Stimulated activated CD8-positive, alpha-beta memory T cell treated with anti-CD3 and anti-CD28 coated beads, Interleukin-4, amount 100 ng/mL, for 1 hour (primary cell): ENCODE measurements at places on chromosomes 3 and 15.

- DNase-seq: no peak
These were observed 36.9 kb downstream of the TXNRD3 start for GRCh38 chr3:126618021-126618420.

DNA sequence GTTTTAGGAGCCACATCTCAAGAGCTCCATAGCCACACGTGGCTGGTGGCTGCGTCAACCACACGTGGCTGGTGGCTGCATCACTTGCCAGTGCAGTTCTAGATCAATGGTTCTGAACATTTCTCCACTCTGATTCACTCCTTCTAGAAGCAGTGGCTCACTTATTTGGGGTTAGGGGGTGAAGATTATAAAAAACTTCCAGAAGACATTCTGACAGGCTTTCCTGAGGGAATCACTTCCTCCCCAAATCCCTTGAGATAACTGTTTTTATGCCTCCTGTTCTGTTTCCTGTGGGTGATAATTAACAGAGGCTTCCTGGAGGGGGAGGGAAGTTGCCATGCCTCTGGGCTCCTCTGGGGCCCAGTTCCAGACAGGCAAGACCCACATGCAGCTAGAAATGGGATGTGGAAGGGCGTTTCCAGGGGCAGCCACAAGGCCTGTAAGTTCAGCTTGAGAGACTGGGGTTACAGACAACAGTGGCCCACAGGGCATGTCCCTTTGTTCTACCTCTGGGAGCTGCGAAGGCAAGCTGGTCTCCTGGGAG lies 23.6 kb downstream of the HEG1 start:
- DNase-seq: no peak

- no peak for DNase-seq
These were observed 110.4 kb upstream of the GMNC start for GRCh38 chr3:190972840-190973270.

DNA sequence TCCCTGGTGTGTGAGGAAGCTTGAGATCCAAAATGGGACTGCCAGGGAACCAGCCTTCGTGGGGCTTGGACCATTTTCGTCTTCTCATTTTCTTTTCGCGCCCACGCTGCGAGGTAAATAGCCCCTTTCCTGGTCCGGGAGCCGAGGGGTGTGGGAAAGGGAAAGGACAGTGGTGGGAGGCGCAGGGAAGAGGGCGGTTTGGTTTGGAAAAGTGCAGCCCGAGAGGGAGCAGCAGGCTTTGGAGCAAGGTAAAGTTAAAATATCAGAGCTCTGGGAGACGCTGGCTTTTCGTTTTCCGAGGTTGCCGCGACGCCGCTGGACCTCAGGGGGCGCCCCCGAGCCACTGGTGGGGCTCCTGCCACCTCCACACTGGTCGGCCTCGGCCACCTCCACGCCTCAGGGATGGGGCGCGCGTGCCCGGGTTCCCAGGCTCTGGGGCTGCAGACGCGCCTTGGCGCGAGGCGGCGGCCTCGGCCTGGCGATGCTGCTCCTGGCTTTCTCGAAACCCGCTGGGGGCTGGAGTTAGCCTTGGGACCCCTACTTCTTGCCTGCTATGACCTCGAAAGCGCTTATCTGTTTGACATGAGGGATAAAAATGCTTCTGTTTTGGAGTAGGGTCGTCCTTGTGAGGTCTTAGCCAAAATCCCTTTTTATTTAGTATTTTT lies 3.2 kb downstream of the PTPRG start:
- DNase-seq: no peak

DNA sequence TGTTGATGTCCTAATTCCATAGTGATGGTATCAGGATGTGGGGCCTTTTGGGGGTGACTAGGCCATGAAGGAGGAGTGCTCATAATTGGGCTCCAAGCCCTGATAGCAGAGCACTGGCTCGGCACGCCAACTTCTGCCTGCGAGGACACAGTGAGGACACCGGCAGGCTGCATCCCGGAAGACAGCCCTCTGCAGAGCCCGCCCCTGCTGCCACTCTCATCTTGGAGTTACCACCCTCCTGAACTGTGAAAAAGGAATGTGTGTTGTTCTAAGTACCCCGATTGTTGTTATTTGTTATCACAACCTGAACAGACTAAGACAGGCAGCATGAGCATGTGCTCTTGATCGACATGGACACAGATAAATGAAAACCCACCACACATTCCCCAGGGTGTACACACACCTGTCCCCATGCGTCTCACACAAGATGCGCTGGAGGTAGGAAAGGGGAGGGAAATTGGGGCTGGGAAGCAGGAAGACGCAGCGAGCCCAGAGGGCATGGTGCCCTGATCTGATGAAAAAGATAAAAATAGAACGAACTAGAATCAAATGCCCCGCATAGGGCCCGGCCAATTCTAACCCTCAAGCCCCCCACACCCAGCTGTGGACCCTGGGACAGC lies 40.1 kb downstream of the RPN1 start:
- no peak for DNase-seq

DNA sequence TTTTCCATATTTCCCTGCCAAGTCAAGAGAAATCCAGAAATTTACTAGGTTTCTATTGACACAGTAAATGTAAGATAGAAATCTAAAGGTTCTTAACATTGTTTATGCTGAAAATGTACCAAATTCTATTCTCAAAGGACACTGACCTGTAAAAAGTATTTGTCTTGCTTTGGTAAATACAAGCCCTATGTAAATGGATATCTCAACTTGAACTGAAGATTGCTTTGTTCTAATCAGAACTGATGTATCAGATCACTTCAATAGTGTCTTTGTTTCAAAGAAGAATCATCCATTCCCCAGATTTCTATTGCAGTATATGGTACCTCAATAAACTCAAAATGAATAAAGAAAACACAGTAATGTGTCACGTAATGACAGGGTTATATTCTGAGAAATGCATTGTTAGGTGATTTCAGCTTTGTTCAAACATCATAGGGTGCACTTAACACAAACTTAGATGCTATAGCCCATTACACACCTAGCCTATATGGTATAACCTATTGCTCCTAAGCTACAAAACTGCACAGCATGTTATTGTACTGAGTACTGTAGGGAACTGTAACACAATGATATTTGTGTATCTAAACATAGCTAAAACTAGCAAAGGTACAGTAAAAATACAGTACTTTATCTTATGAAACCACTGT lies 143.5 kb upstream of the NECTIN3 start:
- no peak for DNase-seq

DNA sequence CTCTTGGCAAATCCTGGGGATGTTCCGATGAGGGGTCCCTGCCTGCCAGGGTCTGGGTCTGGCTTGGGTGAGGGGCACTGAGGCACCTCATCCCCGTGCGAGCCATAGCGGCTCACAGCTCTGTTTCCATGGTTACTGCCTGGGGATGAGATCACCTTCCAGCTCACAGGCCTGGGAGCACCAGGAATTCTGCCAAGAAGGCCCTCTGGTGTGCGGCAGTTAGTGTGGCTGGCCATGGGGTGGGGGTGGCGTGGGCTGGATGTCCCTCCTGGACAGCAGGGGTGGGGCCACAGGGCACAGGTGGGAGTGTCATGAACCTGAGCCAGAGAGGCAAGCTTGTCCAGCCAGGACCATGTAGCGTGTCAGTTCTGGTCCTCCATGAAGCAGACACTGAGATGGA lies 22.1 kb upstream of the PRR23E start:
- no peak for DNase-seq

GRCh38 chr15:95857758-95858157 lies 472.7 kb upstream of the NR2F2 start:
- DNase-seq: no peak

DNA sequence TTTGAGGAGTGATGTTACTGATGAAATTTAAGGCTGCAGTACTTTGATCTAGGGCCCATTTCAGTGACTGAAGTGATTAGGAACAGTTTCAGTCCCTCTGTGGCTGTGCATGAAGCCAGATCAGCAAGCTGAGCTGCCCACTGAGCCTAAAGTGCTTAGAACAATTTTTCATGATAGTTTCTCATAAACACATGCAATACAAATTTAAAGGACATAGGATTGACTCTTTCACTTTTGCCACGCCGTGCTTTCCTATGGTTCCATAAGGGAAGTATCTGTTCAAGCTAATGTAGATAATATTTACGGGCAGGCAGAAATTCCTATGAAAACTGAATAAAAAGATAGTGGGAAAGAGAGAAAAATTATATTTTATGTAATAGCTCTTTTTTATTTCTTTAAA lies 10.6 kb downstream of the ANKUB1 start:
- no peak for DNase-seq

DNA sequence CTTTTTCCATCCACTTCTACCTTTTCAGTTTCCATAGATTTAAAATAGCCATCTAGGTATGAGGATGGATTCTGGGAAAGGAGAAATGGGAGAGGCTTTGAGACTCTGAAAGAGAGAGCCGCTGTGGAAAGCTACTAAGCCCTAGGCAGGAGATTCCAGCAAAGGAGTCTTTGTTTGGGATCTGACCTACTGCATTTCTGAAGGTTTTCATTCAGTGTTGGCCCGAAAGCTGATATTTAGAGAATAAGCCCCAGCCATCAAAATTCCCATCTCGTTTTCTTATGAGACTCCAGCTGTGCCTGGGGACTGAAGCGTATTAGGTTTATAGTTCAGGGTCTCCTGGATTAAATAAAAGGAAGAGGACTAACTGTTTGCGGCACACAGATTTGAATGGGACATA lies 19.5 kb downstream of the LIPH start:
- DNase-seq: no peak

DNA sequence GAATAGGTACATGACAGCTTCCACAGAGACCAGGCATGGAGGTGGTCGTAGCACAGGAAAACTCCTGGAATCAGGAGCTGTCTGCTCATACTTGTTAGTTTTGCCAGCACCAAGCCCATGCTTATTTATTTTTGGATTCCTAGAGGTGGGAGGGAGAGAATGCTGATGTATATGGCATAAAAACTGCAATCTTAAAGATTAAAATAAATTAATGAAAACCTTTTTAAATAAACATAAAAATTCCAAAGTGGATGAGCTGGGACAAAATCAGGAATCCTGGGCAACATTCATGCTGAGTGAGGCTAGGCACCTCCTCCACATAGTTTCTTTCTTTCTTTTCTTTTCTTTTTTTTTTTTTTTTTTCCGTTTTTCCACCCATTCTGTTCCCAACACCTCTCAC lies 14.3 kb upstream of the BCL6 start:
- DNase-seq: no peak

DNA sequence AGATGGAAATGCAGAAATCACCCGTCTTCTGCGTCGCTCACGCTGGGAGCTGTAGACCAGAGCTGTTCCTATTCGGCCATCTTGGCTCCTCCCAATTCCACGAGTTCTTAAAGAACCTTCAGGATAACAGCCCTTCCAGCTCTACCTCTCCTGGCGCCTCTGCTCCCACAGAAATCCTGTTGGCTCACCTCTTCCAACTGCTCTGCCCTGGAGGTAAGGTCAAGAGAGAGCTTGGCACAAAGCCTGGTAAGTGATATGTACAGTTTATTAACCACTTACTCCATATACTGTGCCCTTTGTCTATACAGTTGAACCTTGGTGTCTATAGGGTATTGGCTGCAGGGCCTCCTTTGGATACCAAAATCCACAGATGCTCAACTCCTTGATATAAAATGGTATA lies 17.8 kb upstream of the FGF12 start:
- DNase-seq: no peak

GRCh38 chr3:121627211-121627610 lies 33.5 kb downstream of the HCLS1 start:
- no peak for DNase-seq

GRCh38 chr3:133238015-133238414 lies 161.8 kb upstream of the BFSP2 start:
- no peak for DNase-seq

DNA sequence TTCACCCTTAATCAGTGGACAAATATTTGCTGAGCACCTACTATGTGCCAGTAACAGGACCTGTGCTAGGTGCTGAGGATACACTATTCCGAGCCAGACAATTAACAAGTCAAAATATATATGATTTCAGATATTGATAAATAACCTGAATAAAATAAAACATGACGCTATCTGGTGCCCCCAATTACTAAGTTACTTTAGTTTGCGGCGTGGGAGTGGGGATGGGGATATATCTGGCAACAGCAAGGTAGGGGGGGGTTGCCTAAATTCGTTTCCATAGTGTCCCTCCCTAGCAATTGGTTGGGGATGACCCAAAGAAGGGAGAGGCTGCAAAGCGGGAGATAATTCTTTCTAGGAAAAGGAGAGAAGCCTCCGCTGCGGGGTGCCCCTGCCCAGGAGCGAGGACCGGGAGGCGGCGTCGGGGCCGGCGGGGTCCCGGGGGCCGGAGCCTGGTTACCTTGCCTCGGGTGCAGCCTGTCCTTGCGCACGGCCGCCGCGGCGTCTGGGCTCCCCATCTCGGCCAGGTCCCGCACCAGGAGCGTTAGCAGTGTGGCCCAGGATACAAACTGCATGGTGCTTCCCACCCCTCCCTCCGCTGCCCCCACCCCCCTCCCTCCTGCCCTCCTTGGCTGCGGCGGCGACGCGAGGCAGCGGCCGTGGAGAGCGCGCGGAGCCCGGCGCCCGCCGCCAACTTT lies 567 bp downstream of the ADAMTS9 start:
- DNase-seq: no peak

GRCh38 chr3:5187920-5188418 lies 462 bp downstream of the EDEM1 start:
- DNase-seq: no peak

DNA sequence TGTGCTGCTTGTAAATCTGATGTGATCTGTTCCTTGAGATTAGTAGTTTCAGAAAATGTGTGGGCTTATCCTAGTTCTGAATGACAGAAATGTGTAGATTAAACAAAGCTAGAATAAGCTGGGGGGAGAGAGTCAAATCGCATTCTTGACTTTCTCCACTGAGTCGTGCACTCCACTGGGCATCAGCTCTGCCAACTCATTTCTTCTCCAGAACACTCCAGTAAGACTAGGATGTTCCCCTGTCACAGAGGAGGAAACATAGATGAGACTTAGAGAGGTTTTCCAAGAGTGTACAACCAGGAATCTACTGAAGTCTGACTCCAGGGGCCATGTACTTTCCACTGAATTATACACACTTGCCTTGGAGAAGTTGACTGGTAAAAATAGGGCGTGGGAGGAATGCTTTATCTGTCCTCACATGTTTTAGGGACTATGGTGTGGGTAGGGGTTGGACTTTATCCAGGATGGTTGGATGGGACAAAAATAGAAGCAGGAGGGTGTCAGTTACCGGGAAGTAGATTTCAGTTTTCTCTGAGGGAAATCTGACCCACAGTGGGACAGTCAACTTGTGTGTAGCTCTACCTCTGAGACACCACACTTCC lies 298.2 kb downstream of the UBE2E2 start:
- no peak for DNase-seq

DNA sequence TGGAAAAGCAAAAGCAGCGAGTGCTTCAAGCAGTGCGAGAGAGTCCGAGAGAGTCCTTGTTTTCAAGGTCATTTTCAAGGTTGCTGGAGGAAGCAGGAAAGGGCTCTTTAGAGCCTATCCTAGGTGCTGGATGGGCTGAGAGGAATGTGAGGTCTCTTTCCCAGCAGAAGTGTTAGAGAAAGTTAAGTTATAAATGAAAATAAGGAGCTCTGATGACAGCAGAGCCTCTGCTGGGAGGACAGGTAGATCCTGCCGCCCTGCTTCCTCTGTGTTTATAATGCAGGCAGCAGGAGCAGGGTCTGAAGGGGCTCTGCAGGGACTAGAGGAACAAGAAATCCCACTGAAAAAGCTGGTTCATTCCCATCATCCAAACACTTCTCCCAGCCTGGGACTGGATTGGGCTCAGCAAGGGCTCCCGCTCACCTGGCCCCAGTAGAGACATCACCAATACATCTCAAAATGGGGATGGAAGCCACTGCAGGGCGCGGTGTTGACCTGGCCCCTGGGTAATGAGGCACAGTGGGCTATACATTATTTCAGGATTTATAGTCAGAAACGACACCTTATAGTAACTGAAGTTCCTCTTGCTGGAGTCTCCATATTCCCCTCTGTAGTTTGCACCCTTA lies 41.5 kb upstream of the RAB6B start:
- no peak for DNase-seq

- no peak for DNase-seq
These were observed 46.8 kb downstream of the PXYLP1 start for GRCh38 chr3:141278196-141279076.

- no peak for DNase-seq
These were observed 10.4 kb downstream of the PLA2G4E start for GRCh38 chr15:42010434-42010833.
